NCI-H146 (cell line): ENCODE measurements at places on chromosomes 7 and 10.

GRCh38 chr7:155296788-155297516 is 726 bp upstream of the INSIG1 start:
- peak; percentile 76 for DNase-seq

GRCh38 chr7:54810401-54810800 is 51.4 kb upstream of the SEC61G start:
- no peak for DNase-seq

DNA sequence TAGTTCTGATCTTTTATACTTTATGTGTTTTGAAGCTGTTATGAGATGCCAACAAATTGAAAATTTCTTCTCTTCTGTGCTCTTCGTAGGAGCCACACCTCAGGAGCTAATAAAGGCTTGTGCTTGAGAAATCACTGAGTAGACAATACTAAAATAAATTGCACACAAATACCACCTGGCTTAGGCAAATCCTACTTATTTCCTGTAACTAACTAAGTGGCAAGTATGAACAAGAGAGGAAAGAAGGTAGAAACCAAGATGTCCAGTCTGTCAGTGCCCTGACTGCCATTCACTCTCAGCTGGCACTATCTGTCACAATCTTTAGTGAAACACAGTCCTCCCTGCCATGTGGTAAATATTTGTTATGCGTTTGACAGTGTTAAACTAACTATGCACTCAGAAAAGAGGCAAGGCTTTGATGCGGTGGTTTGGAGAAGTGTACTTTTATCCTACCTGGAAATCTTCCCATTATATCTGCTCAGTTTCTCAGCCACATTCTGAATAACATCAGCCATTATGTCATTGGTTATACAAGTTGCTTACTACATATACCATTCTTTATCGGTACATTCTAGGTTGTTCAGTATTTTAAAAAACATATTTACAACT is 293.4 kb upstream of the VWC2 start:
- no peak for DNase-seq

DNA sequence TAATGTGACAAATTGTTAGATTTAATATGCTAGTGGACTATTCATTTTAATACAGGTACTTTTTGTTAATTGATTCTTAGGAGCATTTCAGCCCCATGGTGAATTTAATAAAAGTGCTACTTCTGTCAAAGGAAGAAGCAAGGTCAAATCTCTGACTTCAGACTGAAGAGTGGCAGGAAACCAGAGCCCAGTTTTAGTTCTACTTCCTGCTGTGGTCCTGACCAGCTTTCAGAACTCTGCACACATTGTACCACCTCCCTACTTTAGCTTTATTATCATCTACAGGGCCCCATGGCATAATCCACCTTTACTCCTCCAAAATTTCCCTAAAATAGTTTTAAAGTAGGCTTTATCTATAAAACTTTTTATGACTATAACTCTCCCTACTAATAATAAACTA is 33.7 kb downstream of the CTTNBP2 start:
- DNase-seq: no peak

GRCh38 chr7:50557099-50557498 is 8.1 kb downstream of the DDC start:
- DNase-seq: no peak

GRCh38 chr10:28744069-28744768 is 66.9 kb downstream of the BAMBI start:
- DNase-seq: no peak

- DNase-seq: peak; percentile 74
These were observed 644 bp downstream of the SORBS1 start for GRCh38 chr10:95560278-95561176.

DNA sequence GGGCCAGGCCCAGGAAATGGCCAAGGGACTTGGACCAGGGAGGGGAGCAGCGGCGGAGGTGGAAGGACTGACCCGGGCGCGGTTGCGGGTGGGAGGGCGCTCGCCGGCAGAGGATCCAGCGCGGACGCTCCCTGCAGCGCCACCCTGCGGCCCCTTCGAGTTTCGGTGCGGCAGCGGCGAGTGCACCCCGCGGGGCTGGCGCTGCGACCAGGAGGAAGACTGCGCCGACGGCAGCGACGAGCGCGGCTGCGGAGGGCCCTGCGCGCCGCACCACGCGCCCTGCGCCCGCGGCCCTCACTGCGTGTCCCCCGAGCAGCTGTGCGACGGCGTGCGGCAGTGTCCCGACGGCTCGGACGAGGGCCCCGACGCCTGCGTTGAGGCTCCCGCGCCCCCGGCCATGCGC is 16.8 kb upstream of the ZNF467 start:
- peak; percentile 11 for DNase-seq

GRCh38 chr10:535051-535450 is 154.4 kb downstream of the DIP2C start:
- DNase-seq: no peak

- peak; percentile 45 for DNase-seq
These were observed 103.7 kb downstream of the KCNMA1 start for GRCh38 chr10:77533887-77534278.

DNA sequence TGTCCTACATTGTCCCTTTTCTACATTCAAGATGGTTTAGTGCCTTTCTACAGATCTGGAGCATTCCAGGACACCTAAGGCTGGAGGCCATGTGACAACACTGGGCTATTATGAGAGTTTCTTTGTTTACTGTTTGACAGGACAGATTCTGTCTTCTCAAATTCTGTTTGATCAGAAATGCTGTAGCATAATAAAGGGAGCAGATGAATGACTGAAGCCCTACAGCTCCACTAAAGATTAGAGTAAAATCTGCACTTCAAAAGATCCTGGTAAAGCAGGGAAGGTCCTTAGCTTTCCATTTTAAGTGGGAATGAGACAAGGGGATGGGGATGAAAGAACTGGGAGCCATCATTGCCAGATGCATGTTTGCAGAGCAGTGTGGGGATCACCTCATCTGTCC is 38.4 kb downstream of the TMEM229A start:
- DNase-seq: no peak

DNA sequence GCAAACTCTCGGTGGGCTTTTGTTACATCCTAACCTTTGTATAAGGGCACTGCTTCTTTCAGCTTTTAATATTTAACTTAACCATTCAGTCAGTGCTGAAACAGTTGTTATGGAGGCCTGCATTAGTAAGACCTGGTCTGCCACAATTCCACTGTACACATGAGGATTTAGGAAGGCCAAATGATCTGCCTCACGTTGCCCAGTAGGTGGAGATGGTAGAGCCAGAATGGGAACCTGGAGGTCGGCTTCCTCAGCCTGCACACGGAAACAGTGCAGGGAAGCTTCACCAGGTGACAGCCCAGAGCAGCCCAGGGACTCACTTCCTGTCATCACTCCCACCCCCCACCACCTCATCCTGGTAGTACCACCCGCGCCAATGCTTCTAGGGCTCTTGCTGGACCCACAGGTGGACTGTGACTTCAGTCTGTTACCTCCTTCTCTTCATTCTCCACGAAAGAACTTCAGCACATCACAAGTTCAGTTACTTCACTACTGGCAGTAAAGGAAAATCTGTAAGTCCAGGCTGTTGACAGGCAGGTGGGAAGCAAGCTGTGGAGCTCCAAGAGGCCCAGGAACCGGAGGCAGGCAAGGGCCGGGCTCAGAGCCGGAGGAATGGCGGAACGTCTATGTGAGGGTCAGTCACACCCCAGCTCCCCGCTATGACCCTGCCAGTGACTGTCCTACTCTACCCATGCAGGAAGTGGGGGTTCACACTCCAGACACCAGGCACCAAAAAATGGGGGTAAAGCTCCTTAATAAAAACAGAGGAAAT is 480.3 kb upstream of the C7orf33 start:
- peak; percentile 6 for DNase-seq

- DNase-seq: no peak
These were observed 206.5 kb downstream of the SORCS1 start for GRCh38 chr10:106957823-106958588.

DNA sequence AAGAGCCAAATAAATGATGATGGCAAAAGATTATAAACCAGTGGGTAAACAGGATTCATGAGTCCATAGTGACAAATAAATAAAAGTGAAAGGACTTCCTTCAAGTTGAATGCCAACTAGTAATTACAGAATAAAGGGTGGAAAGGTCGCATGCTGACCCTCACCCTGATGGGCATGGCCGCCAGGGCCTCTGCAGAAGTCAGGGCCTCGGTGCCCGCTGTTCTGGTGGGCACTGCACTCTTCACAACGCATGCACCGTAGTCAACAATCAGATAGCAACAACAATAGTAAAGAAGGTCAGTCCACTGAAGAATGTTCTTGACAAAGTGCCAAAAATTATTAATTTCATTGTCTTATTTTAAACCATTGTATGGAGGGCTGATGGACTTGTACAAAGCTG is 123.2 kb upstream of the LANCL2 start:
- DNase-seq: no peak

DNA sequence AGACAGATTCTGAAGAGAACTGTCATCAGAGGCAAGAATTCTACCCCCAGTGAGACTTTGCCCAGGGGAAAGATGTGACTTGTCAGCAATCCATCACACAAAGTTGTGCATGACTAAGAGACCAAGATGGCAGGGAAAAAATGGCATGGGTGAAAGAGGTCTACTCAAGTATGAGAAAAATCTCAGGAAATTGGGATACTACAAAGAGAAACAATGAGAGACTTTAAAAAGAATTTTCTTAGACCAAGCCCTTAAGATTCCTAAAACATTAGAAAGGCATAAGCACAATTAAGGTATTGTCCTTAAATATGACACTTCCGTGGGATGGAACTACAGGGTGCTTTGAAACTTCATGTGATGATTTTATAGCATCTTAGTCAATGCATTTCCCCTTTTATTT is 45.6 kb upstream of the PDE1C start:
- DNase-seq: no peak

DNA sequence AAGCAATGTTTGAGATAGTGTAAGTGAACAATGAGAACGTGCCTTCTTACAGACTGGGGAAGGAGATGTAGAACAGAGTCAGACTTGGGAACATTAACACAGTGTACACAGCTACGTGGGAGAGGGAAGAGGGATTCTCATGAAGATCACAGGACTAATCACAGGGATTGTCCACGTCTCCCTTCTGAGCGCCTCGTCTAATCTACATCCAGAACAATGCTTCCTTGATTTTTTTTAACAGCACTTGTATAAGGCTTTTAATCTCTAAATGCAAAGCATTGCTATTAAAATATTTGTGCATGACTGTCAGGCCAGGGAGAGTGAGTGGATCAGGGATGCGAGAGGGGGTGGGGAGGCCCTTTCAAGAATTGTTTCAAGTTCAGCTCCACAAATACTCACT is 62.7 kb downstream of the MET start:
- DNase-seq: no peak

DNA sequence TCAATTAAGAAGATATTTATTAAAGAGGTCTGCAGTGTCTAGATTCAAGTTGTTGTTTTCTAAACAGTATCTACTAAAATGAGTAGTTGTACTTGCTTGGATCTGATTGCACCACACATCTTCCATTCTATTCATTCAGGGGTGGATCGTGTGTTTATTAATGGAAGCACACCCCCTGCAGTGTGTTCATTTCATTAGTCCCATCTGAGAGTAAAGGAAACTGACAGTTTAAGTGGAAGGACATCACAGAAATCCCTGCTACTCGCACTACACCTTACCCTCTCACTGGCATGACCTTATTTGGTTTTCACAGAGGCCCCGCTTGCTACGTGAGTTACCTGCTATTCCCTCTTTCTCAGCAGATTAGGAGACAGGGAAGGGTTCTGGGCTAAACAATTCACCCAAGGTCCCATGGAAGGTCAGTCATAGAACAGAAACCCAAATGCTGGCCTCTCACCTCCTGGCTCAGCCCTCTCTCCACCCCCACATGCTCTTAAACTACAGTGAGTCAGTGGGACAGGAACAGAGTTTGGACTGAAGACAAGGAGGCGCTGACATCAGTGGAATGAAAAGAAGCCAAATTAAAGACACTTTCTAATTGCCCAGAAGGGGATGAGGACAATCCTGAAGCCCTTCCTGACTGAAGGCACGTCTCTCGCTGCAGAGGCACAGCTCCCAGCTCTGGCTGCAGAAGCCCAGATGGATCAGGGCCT is 369.2 kb upstream of the NRP1 start:
- no peak for DNase-seq

- peak; percentile 98 for DNase-seq
These were observed at the start of gene CUEDC2 for GRCh38 chr10:102432162-102432950. CUEDC2 (minus strand) TSS chr10:102432574; CDS start chr10:102425188, 7,386 bp downstream.

DNA sequence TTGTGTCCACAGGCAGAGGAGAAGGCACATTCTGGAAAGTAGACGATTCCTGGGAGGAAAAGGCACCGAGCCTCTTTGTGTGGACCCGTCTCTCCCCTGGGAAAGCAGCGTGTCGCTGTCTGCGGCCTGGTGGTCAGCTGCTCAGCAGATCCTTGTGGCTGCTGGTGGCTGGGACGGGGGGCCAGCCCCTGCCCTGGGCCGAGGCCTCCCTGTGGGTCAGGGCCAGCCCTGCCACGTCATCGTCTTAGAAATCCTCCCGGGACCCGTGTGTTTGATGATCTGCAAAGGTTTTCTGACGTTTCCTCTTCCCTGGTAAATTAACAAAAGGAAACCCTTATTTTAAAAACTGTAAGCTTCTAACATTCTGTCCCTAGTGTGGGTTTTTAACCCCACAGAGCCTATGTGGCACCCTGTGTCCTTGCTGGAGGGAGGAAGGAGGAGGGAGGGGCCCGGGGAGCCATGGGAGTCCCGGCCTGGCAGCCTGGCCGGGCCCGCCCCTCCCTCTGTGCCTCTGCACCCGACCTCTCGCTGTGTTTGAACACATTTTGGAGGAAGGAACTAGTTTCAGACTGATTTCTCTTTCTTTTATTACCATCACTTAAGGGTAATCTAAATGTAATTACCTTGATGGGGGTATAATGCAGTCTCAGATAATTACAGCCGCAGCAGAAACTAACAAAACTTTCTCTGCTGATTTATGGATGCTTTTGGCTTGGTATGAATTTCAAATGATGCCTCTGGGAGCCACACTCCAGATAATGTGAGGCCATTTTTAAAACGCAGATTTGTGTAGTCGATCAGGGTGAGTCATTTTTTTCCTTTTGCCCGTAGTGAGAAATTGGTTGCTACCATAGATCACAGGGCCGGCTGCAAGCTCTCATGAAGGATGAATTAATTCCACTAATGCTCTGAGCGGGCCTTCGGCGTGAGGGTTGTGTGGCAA is 85.5 kb downstream of the NKX6-2 start:
- no peak for DNase-seq

DNA sequence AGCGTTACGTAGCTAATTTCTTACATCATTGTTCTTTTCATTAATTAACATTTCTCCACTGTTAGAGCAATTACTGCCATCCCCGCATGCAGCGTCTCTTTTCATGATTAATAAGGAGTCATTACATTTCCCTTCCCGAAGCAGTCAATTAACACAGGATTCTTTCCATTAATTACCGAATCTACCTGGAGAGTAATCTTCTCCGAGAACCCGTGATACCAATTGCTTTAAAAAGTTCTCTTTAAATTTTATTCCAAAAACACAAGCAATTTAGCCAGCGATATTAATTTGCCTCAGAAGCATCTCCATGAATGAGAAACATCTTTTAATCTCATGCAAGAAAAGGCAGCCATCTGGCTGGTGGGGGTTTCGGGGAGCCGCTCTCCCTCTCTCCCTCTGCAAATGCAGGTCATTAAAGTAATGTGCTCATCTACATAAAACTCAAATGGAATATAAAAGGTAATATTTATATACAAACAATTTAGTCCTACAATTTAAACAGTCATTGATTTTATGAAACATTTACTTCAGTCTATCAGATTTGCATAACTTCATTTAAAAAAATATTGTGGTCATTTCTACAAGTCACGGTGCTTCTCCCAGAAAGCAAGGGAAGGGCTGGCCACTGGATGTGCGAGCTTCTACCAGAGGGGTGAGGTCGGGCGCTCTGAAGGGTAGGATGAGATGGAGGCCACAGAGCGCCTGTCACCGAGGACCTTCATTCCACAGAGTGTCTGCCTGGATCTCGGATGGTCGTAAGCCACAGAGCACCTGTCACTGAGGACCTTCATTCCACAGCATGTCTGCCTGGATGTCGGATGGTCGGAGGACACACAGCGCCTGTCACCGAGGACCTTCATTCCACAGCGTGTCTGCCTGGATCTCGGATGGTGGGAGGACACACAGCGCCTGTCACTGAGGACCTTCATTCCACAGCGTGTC is 145.0 kb downstream of the WDR37 start:
- no peak for DNase-seq
